ENCODE measurements at places on chromosomes 7 and 10.

- no peak for DNase-seq
Measured at GRCh38 chr7:141073641-141074161, at the start of gene TMEM178B. Gene TMEM178B, plus strand, starts transcription at chr7:141074064.

DNA sequence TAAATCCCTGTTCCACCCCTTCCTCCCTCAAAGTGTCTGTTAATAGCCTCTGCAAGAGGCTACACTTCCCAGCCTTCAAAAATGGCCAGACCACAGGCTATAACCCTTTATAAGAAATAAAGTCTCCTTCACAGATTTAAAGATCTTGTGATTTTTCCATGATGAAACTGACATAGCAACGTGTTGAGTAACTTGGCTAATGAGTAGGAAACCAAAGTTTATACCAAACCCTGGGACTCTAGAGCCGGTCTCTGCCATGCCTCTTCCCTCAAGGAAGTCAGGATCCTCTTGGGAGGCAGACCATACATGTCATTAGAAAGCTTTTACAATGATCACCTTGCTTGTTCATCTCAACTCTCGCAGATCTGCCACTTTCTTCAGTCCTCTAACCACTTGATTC is 44.4 kb downstream of the GRM8 start:
- DNase-seq, result no peak

- DNase-seq, result peak; percentile 73
Measured at GRCh38 chr10:84352251-84352842, 24.0 kb downstream of the CCSER2 start.

DNA sequence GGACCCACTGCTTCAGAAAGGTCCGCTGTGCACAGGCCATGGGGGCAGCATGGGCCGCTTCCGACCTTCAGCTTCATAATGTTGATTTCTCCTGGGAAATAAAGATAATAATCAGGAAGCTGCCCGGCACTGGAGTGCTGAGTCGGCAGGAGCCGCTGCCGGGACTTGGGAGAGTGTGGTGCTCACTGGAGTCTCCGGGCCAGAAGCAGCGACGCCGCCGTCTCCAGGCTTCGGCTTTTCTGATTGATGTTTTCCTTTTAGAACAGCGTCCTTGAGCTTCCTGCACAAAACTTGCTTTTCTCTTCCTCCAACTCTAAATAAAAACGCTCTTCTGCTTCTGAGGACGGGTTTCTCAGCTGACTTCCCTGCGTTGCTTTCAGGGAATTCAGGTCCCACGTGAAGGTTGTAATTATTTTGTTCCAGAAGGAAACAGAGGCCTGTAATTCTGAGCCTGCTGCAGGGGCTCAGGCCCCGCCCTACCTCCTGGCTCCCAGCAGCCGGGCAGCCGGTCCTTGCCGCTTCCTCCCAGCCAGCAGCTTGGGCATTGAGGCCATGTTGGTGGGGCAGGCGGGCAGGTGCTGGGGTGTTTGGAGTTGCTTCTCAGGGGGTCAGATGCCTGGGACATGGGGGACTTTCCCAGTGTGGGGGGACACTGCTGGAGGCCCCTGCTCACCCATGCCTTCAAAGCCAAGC is 14.7 kb downstream of the PWWP2B start:
- peak; percentile 79 for DNase-seq

DNA sequence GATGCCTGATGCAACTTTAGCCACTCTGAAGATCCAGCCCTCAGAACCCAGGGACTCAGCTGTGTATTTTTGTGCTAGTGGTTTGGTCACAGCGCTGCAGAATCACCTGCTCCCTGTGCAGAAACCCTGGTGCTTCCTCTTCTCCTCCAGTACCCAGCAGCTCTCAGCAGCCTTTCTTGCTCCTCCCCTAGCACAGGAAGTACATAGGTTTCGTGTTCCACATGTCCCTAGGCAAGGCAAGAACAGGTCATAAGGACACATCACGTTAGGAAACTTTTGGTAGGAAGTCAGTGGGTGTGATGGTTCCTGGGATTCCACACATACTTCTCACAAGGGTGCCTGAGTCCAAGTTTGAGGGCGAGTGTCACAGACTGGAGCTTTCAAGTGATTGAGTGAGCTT is 167.9 kb upstream of the PRSS1 start:
- no peak for DNase-seq

- no peak for DNase-seq
Measured at GRCh38 chr10:18005781-18006456, 54.2 kb downstream of the SLC39A12 start.

GRCh38 chr10:59281861-59282260 is 80.5 kb downstream of the FAM13C start:
- DNase-seq, result no peak

- no peak for DNase-seq
Measured at GRCh38 chr10:3426190-3426845, 253.7 kb upstream of the PITRM1 start.

GRCh38 chr7:43630482-43630881 is 47.6 kb downstream of the STK17A start:
- DNase-seq, result no peak

DNA sequence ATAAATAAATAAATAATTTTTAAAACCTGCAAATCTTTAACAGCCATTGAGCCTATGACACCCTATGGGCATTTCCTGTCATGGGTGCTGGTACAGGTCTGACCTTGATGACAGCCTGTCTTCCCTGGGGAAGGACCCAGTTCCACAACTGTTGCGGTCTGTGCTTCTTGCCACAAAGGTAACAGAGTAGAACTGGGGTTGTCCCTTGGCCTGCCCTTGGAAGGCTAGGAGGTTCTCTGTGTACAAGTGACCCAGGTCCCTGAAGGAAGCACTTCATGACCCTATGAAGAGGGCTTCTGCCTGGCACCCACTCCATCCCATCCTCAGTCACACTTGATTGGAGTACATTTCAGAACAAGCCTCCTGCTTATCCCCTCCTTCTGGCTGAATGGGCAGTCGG is 66.9 kb downstream of the OGDH start:
- DNase-seq, result no peak

GRCh38 chr10:93063977-93064660 is 3.5 kb downstream of the CYP26C1 start:
- no peak for DNase-seq

DNA sequence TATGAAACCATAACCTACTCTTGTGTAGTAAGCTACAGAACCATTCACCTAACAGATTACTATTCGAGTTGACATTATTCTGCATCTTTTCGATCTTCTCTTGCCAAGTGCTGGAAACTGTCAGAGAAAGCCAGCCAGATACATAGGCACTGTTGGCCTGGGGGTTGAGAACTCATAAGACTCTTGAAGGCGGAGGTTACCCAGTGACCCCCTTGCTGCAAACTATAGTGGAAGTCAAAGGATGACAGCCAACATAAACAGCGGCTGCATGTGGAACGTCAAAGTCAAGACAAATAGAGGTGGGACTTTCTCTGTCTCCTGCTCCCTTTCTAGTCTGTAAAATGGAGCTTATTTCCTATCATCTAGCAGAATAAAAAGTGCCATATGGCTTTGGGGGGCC is 394.2 kb downstream of the LRMDA start:
- no peak for DNase-seq

- DNase-seq, result no peak
Measured at GRCh38 chr10:72728462-72728861, 36.5 kb downstream of the MCU start.

GRCh38 chr10:61688551-61689308 is 26.0 kb downstream of the CABCOCO1 start:
- DNase-seq, result no peak

DNA sequence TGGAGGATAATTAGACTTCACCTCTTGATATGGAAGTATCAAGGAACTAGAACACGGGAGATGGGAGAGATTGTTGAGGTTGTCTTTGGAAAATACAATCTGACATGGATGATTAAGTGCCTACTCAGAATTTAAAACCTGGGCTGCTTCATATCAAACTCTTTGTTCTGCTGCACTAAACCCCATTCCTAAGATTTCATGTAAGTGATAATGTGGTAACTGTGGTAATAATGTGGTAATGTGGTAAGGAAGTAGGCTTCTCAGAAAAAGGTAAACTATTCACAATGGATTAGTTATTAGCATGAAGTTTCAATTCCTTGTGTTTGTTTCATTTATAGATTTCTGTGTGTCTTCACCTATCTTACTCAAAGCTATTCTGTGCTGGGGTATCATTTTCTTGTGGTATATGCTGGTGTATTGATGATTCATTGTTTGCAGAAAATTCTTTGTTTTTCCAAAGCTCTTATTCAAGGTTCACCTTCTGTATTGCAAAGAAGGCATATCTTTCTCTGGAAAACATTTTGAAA is 129.9 kb upstream of the TAC1 start:
- no peak for DNase-seq

DNA sequence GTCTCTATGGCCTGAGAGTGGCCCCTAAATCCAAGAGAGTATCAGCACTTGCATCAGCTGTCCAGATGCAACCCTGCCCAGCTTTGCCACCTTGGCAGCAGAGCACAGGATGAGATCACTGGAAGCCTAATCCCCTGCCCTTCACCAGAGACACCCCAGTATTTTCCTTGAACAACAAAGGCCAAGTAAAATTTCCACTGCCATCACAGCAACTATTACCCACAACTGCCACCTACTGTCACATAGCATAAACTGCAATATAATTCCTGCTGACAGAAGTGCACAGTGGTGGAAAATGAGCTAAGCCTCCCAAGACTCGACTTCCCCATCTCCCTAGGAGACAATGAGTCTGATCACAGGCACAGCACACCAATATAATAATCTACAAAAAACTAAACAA is 462.8 kb upstream of the ZWINT start:
- DNase-seq, result no peak

Measured in upper lobe of right lung (tissue), 1 donor.